ENCODE measurements at places on chromosomes 16 and 17.

DNA sequence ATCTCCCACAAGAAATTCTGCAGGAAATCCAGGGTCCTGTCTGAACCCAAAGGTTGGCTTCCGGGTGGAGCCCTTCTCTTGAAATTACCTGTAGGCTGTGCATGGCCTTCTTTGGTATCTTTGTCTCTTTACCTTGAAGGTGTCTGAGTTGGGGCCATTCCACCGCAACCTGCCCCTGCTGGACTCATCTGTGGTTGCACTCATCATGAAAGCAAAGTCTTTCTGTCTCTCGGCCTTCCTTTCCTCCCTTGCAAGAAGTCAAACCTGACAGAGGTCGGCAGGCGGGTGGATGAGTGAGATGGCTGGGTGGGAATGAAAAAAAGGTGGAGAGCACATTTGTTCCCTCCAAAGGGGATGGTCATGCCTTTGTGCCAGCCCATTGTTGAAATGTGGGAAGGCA is 25.1 kb downstream of the SALL1 start:
- no peak for DNase-seq

GRCh38 chr17:80380555-80381002 is 34.4 kb upstream of the ENDOV start:
- DNase-seq, result no peak

DNA sequence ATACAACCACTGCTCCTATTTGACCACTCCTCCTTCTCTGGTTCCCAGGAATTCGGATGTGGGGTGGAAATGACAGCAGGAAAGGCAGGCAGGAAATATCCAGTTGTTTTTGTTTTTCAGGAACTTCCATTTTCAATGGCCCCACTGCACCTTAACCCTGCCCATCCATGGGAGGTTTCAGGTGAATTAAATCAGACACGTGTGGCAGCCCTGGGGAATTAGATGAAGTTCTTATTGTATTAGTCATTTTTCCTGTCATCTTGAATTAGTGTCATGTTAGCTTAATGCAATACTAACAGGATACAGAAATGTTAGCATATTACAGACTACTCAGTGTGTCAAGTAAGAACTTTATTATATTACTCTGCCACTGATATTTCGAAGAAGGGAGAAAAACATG is 146.4 kb downstream of the CHD9NB start:
- no peak for DNase-seq

- DNase-seq, result no peak
Observed at GRCh38 chr16:12231666-12232065, 255.1 kb downstream of the SNX29 start.

- no peak for DNase-seq
Observed at GRCh38 chr16:35711435-35711834, 2252.0 kb downstream of the TP53TG3F start.

DNA sequence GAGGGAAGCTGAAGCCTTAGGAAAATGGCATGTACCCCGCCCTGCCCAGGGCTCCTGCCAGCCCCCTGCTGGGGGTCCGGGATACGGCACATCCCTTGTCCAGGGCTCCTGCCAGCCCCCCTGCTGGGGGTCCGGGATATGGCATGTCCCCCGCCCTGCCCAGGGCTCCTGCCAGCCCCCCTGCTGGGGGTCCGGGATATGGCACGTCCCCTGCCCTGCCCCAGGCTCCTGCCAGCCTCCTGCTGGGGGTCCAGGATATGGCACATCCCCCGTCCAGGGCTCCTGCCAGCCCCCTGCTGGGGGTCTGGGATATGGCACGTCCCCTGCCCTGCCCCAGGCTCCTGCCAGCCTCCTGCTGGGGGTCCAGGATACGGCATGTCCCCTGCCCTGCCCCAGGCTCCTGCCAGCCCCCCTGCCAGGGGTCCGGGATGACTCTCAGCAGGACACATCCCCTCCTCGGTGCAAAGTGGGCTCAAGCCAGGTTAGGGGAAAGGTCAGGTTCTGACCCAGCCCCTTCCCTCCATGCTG is 43.2 kb downstream of the RPH3AL start:
- DNase-seq, result no peak

GRCh38 chr16:50615891-50616290 is 65.2 kb downstream of the SNX20 start:
- no peak for DNase-seq

GRCh38 chr16:68993885-68994284 is 111.6 kb upstream of the HAS3 start:
- DNase-seq, result no peak

GRCh38 chr17:47301831-47302230 is 21.9 kb upstream of the EFCAB13 start:
- no peak for DNase-seq

GRCh38 chr17:5194346-5194745 is 2.7 kb upstream of the ZNF594 start:
- DNase-seq, result no peak

- DNase-seq, result no peak
Observed at GRCh38 chr17:39213852-39214251, 11.9 kb downstream of the STAC2 start.

DNA sequence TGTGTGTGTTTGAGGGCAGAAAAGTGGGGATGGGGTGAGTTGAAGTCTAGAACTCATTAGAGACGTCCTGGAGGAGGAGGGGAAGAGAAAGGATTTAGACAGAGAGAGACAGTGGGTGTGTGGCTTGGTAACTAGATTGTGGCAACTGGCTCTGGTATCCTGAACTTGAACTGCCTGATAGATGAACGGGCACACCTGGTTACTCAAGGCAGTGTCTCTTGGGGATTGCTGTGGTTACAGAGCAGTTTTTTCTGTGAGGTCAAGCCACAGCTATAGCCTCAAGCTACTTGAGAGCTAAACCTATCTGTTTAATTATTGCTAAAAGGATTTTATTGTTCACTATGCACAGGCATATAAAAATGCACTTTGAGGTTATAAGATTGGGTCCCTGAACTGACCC is 29.8 kb upstream of the MYH2 start:
- no peak for DNase-seq

- DNase-seq, result no peak
Observed at GRCh38 chr16:9119795-9120194, 28.4 kb downstream of the HAPSTR1 start.

DNA sequence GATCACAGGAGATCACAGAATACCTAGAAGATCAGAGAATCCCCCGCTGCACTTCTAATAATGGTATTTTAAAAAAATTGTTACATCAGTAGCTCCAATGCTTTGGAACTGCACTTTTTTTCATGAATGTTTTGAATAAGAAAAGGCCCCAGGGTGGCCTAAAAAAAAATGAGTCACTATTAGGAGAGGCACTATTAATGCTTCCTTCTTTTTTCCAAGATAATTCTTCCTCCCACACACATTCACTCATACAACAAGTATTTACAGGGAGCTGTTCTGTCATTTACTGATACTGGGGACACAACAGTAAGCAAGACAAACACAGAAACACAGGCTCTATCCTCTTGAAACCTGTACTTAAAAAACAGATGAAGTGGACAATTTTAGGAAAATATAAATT is 675 bp upstream of the PDZD9 start:
- DNase-seq, result no peak

DNA sequence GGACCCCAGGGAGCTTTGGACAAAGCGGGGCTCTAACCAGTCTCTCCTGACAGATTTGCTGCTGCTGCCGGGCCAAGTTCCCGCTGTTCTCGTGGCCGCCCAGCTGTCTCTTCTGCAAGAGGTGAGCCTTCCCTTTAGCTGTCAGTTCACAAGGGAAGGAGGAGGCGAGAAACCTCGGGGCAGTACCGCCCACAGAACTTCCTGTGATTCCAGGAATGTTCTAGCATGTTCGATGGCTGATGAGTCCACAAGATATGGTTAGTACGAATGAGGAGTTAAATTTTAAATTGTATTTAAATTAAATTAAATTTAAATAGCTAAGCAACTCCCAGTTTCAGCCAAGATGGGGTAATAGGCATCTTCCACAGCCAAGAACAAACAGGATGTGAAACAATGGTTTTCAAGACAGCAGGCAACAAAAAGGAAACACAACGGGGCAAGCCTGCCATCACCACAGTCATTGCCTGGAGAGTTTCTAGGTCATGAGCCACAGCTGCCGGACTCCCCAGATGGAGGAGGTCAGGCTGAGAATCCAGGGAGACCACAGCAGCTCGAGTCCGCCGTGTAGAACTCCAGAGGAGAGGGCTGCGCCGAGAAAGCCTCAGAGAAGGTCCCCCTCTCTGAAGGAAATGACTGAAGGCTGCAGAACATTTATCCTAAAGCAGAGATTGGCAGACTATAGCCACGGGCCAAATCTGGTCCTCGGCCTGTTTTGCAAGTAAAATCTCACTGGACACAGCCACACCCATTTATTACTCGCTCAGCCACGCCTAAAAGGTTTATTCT is 9.5 kb upstream of the TCF25 start:
- DNase-seq, result peak; percentile 30

DNA sequence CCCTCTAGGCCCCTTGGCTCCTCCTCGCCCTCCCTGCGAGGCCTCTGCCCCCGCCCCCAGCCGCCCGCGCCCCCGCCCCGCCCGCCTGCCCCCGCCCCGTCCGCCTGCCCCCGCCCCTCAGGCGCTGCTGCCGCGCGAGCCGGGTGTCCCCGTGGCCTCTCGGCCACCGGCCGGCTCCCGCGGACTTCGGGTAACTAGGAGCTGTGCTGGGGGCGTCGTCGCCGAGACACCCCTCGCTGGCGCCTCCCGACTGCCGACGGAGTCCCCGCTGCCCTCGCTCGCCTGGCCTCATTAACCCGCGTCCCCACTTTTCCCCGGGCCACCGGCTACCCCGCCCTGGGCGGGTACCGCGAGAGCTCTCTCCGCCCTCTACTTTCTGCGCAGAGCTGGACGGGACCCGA is at the start of gene TLCD1:
Gene TLCD1, minus strand, starts transcription at position 8 of the 401 bp plus-strand sequence. CDS start 136 bp downstream, outside the sequence.
- DNase-seq, result peak; percentile 59

- DNase-seq, result no peak
Observed at GRCh38 chr16:47643323-47644000, 182.3 kb downstream of the PHKB start.

DNA sequence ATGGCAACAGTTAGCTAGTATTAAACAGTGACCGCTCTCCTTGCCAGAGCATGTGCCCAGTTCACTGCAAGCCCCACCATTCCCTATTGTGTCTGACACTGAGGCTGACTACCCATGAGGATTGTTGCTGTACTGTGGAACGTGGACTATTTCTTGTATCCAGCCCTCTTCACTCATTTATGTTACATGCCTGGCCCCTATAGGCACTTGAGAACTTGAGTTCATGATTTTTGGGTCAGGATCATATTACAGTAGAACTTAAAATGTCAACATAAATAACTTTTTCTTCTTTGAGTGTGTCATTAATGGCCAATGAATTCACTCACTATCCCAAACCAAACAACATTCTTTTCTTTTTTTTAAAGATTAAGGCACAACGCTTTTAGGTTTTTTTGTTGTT is 55.7 kb downstream of the LYRM1 start:
- no peak for DNase-seq

DNA sequence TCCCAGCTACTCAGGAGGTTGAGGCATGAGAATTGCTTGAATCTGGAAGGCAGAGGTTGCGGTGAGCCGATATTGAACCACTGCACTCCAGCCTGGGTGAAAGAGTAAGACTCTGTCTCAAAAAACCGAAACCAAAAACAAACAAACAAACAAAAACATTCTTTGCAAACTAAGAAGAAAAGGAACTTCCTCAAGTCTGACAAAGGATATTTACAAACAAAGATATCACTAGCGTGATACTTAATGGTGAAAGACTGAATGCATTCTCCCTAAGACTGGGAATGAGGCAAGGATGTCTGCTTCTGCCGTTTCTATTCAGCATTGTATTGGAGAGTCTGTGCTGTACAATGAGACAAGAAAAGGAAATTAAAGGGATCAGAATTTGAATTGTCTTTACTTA is 10.5 kb upstream of the MPO start:
- no peak for DNase-seq

GRCh38 chr17:78251773-78252103 is 20.3 kb downstream of the TMEM235 start:
- no peak for DNase-seq

DNA sequence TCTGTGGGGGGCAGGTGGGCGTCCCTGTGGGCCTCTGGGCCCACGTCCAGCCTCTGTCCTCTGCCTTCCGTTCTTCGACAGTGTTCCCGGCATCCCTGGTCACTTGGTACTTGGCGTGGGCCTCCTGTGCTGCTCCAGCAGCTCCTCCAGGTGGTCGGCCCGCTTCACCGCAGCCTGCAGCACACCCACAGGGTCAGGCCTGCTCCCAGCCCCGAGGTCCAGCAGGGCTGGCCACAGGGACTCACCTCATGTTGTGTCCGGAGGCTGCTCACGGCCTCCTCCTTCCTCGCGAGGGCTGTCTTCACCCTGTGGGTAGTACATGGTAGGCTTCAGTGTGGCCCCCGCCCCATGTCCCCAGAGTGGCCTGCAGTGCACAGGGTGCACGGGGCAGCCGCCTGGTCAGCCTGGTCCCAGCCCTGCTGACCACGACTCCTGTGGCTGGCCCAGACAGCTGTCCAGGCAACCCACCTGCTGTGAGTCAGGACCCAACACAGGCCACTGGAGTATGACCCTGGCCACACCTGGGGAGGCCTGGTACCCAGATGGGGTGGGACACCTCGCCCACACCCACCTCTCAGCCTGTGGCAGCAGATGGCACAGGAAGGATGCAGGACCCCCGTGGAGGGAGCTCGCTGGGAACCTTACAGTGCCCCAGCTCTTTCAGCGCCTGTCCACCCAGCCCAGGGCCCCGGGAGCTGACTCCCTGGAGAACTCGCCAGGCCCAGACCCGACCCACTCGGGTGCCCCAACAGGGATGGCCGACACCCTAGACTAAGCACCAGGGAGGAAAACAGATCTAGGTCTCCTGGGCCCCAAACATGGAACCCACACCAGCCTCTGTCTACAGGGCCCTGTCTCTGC is 23.9 kb upstream of the AATK start:
- DNase-seq, result no peak

- DNase-seq, result no peak
Observed at GRCh38 chr17:62671553-62671952, 44.1 kb downstream of the MRC2 start.

GRCh38 chr16:6335072-6335471 is 997.6 kb upstream of the RBFOX1 start:
- no peak for DNase-seq

DNA sequence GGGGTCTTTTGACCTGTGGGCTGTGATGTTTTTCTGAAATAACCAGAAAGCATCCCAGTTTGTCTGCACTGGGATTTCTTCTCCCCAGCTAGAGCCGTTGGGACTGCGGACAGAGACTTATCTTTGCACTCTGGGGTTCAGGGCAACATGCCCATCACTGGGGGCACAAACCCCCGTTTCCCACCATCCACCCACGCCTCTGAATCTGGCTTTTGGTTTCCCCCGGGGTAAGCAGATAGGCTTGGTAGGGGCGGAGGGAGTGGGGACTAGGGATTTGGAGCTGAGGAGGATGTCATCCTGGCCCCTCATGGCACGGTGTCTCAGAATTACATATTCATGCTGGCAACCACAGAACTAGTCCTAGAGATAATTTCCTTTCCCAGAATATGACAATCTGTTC is 68.6 kb downstream of the CCDC182 start:
- DNase-seq, result no peak

- DNase-seq, result no peak
Observed at GRCh38 chr17:39800540-39800939, 62.8 kb downstream of the GRB7 start.

DNA sequence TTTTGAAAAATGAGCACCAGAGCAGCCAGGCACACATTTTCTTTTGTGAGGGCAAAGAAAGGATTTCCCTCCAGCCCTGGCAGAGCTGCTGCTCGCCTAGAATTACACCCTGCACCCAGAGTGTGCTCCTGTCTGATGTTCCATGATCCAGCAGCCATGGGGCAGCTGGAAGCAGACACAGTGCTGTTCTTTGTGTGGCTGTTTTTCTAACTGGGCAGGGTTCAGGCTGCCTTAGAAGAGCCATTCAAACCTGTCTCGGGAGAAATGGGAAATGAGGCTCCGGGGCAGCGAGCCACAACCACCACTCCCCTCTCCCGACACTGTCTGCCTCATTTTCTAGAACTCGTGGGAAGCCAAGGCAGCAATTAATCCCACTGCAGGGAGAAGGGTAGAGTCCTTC is 28.9 kb downstream of the LITAF start:
- DNase-seq, result no peak

Measured in activated T-helper 1 cell treated with anti-CD3 and anti-CD28 coated beads, Interleukin-2, amount 50 U/mL, for 16 hours (primary cell).